ENCODE measurements at places on chromosomes 16 and 17. TPM values are rescaled to one million over a fixed set of nuclear protein-coding genes. Genes with fewer than 3 reads are reported as not detected.

ZNF500 gene
- polyA plus RNA-seq: 13.9 TPM

NETO2 gene
- polyA plus RNA-seq: 16.7 TPM

RTN4RL1 gene
- polyA plus RNA-seq: 2.9 TPM

KCNH4 gene
- 0.10 TPM for polyA plus RNA-seq

PRR35 gene
- polyA plus RNA-seq: 0.14 TPM

MYCBPAP gene
- polyA plus RNA-seq: 1.0 TPM

SULT1A2 gene
- polyA plus RNA-seq: 0.96 TPM
